Testis (tissue), 5 donors: ENCODE measurements at places on chromosomes 11 and 22. TPM values are rescaled to one million over a fixed set of nuclear protein-coding genes. Genes with fewer than 3 reads are reported as not detected.

The LYVE1 gene
- 24.1 TPM for polyA plus RNA-seq

The BATF2 gene
- polyA plus RNA-seq, result 2.7 TPM

The PC gene
- polyA plus RNA-seq, result 53.1 TPM

The DBX1 gene
- polyA plus RNA-seq, result not detected

The OR4A16 gene
- not detected for polyA plus RNA-seq

The C22orf31 gene
- 4.5 TPM for polyA plus RNA-seq

The APOA5 gene
- not detected for polyA plus RNA-seq

The FGF3 gene
- polyA plus RNA-seq, result not detected

The BEST1 gene
- polyA plus RNA-seq, result 9.2 TPM

The STIP1 gene
- 267 TPM for polyA plus RNA-seq

The SCN2B gene
- polyA plus RNA-seq, result 0.70 TPM

The PRODH gene
- polyA plus RNA-seq, result 3.2 TPM

The PYGM gene
- polyA plus RNA-seq, result 14.2 TPM

The NPAS4 gene
- polyA plus RNA-seq, result 0.09 TPM

The CDC42BPG gene
- polyA plus RNA-seq, result 5.3 TPM

The PATE1 gene
- polyA plus RNA-seq, result not detected

The OR52I1 gene
- polyA plus RNA-seq, result not detected

The PDE2A gene
- polyA plus RNA-seq, result 14.1 TPM

The DENND6B gene
- 22.0 TPM for polyA plus RNA-seq

The KLHL35 gene
- polyA plus RNA-seq, result 15.4 TPM

The TMEM191B gene
- polyA plus RNA-seq, result 56.9 TPM

The CHADL gene
- 9.1 TPM for polyA plus RNA-seq

The NDUFS3 gene
- polyA plus RNA-seq, result 121 TPM

The CCDC73 gene
- 1.0 TPM for polyA plus RNA-seq

The POLR3H gene
- 38.9 TPM for polyA plus RNA-seq

The DEPDC7 gene
- polyA plus RNA-seq, result 47.7 TPM

The ACTN3 gene
- 6.8 TPM for polyA plus RNA-seq

The PATE2 gene
- 0.76 TPM for polyA plus RNA-seq

The RASL10A gene
- polyA plus RNA-seq, result 2.2 TPM

The KCNK4 gene
- polyA plus RNA-seq, result not detected

The PLAAT5 gene
- 148 TPM for polyA plus RNA-seq

The RCOR2 gene
- 7.9 TPM for polyA plus RNA-seq

The CNTN5 gene
- polyA plus RNA-seq, result 0.78 TPM
